T-helper 2 cell treated with Interferon-gamma antibody and Interleukin-4, amounts not matched to agents 100 ng/mL and 5 ng/mL, for 36 hours (primary cell): ENCODE measurements at places on chromosomes 16 and 17. TPM values are rescaled to one million over a fixed set of nuclear protein-coding genes. Genes with fewer than 3 reads are reported as not detected.

Gene LRRC36
- total RNA-seq = not detected in 2 replicates

Gene TEX19
- total RNA-seq = 0.09 and 0.14 TPM in 2 replicates

Gene FAM83G
- 11.0 and 11.4 TPM in 2 replicates for total RNA-seq

Gene SRCAP
- 81.8 and 88.3 TPM in 2 replicates for total RNA-seq

Gene SMIM5
- total RNA-seq = 0.50 and 0.52 TPM in 2 replicates

Gene CDRT15L2
- total RNA-seq = not detected in 2 replicates

Gene RPH3AL
- 3.5 and 4.9 TPM in 2 replicates for total RNA-seq

Gene PPY
- total RNA-seq = not detected in 2 replicates

Gene ZDHHC1
- 0.36 and 0.48 TPM in 2 replicates for total RNA-seq

Gene HOXB6
- 0.30 TPM in 1 of 2 replicates, not detected in the other for total RNA-seq

Gene ITGAX
- total RNA-seq = 41.7 and 42.7 TPM in 2 replicates

Gene OGFOD3
- total RNA-seq = 25.5 and 26.6 TPM in 2 replicates

Gene MSLN
- 0.18 TPM in 1 of 2 replicates, not detected in the other for total RNA-seq

Gene IL17C
- total RNA-seq = 0.25 TPM in 1 of 2 replicates, not detected in the other

Gene ZPBP2
- not detected in 2 replicates for total RNA-seq

Gene EXOSC6
- 28.7 and 28.9 TPM in 2 replicates for total RNA-seq

Gene SLC5A2
- total RNA-seq = not detected in 2 replicates

Gene SCGB1C2
- not detected in 2 replicates for total RNA-seq

Gene KRTAP4-6
- not detected in 2 replicates for total RNA-seq

Gene C1QTNF8
- not detected in 2 replicates for total RNA-seq

Gene CCL13
- total RNA-seq = not detected in 2 replicates

Gene METRN
- 10.3 and 10.8 TPM in 2 replicates for total RNA-seq

Gene UNC13D
- 206 and 210 TPM in 2 replicates for total RNA-seq

Gene CRYM
- not detected in 2 replicates for total RNA-seq

Gene TMEM114
- total RNA-seq = not detected in 2 replicates

Gene ZG16B
- 6.5 and 8.0 TPM in 2 replicates for total RNA-seq

Gene SLC16A5
- 6.3 and 8.7 TPM in 2 replicates for total RNA-seq

Gene TBX4
- not detected in 2 replicates for total RNA-seq

Gene AXIN2
- 6.2 and 6.7 TPM in 2 replicates for total RNA-seq

Gene TSPAN10
- total RNA-seq = 0.39 and 0.61 TPM in 2 replicates

Gene HOXB3
- total RNA-seq = 10.0 and 10.7 TPM in 2 replicates

Gene DNAH2
- not detected in 2 replicates for total RNA-seq

Gene MILR1
- 1.2 and 1.7 TPM in 2 replicates for total RNA-seq

Gene MMP28
- total RNA-seq = not detected in 2 replicates

Gene ZNF668
- 11.5 and 13.6 TPM in 2 replicates for total RNA-seq

Gene PDP2
- 20.1 and 25.0 TPM in 2 replicates for total RNA-seq

Gene CCDC43
- 28.2 and 29.4 TPM in 2 replicates for total RNA-seq

Gene PRSS33
- not detected in 2 replicates for total RNA-seq

Gene ZDHHC7
- total RNA-seq = 29.5 and 30.6 TPM in 2 replicates

Gene KRT12
- total RNA-seq = not detected in 2 replicates

Gene SLC13A5
- total RNA-seq = not detected in 2 replicates

Gene MAF
- total RNA-seq = 46.2 and 47.6 TPM in 2 replicates

Gene OTOP3
- total RNA-seq = not detected in 2 replicates

Gene SEPTIN12
- not detected in 2 replicates for total RNA-seq

Gene PRR35
- not detected in 2 replicates for total RNA-seq

Gene FGF11
- total RNA-seq = 5.6 and 5.8 TPM in 2 replicates

Gene ARHGDIG
- total RNA-seq = not detected in 2 replicates

Gene MFSD6L
- total RNA-seq = 0.86 and 0.95 TPM in 2 replicates

Gene TOX3
- total RNA-seq = not detected in 2 replicates

Gene UMOD
- not detected in 2 replicates for total RNA-seq

Gene INCA1
- total RNA-seq = 0.25 and 0.27 TPM in 2 replicates

Gene GOSR2
- total RNA-seq = 62.1 and 65.1 TPM in 2 replicates

Gene GRAPL
- 18.1 and 19.8 TPM in 2 replicates for total RNA-seq

Gene ITGAD
- total RNA-seq = 0.27 TPM in 1 of 2 replicates, not detected in the other

Gene TENT4B
- 16.3 and 17.2 TPM in 2 replicates for total RNA-seq

Gene HS3ST3A1
- 4.5 and 6.3 TPM in 2 replicates for total RNA-seq
